ENCODE measurements at places on chromosomes 11 and 22.

DNA sequence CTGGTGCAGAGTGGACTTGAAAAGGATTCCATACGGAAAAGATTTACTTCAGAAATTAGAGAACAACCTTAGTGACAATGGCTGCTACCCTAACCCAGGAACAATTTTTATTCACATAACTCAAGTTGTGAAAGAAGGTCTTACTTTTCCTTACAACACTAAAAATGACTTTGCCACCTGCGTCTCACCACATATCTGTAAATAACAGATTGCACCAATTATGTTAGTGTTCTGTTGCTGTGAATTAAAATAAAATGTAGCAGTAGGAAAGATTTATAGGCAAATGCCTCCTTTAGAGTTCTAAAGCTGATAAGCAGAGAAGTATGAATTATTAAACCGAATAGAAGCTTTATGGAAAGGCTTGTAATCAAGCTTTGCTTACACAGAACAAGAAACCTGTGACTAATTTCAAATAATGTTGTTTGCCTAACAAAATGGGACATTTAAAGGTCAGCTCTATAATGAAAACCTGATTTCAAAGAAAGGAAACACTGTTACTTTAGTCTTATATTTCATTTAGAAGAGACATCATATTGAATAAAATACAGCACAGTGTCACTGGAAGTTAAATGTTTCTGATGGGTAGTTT is 2237.8 kb downstream of the LRRC4C start:
- no peak for DNase-seq

DNA sequence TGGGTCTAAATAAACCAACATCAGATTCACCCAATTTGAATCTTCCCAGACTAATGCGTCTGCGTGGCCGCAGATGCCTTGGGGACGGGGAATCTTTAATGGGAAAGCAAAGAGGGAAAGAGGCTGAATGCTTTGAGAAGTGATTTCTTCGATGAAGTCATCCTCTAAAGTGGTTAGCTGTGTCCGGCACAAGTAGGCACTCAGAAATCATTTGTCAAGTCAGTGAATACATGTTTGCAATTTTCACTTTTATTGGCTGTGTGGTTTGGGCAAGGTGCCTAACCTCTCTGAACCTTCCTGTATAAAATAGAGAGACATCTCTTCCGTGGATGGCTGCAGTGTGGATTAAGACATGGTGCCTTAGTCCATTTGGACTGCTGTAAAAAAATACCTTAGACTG is 19.7 kb upstream of the IFT27 start:
- DNase-seq, result no peak

DNA sequence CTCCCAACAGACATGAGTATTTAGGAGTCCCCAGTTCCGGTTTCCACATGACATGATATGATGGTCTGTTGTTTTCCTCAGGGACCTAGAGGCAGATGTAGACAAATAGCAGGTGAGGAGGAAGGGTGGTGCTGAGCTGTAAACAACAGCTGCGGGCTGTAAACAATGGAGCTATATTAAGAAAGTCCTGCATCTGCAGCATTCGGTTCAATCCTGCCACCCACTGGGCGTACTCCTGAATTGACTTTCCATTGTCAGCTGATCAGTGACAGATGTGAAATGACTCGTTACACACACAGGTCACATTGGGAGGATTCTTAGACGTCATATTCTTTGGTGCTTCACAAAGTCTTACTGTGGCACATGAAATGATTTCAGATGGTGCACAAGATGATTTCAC is 26.8 kb upstream of the RAG1 start:
- DNase-seq, result no peak

DNA sequence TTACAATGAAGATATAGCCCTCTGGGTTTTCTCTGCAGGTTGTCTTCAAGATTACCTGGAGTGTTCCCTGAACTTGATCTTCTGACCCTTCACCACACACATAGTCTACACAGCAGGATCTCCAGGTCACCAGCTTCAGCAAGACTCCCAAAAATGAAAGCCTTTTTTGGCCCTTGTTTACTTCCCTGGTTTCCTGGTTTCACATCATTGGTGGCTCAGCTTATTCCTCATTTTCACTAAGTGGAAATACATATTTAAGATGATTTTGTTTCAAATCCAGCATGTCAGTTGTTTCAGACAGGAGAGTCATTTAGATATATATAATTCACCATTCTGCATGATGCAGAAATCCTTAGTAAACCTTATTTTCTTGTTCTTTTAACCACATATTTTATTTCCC is 41.6 kb upstream of the MPEG1 start:
- DNase-seq, result no peak

DNA sequence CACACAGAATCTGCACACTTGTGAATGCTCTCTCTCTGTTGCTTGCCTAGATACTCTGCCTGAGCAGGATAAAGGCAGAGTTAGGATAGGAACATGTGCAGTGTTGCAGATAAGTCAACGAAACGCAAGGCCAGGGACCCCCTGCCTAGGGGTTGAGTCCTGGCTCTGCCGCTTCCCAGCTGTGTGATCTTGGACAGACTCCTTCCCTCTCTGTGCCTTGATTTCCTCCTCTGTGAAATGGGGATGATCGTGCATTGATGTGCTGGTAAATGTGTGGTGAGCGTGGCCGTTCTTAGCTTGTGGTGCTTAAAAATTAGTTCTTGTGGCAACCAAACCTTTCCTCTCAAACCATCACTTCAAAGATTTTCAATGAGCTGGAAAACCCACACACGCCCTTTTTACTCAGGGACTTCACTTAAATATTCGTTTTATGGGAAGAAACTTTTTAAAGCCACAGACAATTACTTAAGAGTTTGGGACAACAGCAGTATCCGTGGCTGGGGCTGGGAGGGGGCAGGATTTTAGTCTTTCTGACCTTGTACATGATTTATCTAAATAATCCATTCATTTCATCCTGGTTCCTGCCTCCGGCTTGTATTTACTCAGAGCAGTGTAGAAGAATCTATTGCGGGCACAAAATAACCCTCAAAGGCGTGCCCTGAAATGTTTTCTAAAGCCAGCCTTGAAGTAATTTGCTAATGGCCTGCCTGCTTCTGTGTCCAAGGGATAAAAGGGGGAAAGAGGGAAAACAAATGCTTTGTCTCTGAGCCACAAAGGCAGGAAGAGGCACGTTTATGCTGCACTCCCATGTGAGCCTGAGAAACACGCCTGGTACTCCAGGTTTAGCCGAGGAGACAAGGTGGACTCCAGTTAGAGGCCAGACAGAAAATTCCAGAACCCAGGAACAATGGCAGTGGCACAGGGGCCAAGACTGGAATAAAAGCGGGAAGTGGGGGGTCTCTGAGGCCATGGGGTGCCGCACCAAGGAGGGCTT is 85.0 kb upstream of the CRYBB3 start:
- no peak for DNase-seq

- no peak for DNase-seq
Measured at GRCh38 chr22:20010307-20011122, 6.1 kb downstream of the ARVCF start.

GRCh38 chr11:117179048-117179999 is 781 bp downstream of the SIDT2 start:
- peak; percentile 75 for DNase-seq

DNA sequence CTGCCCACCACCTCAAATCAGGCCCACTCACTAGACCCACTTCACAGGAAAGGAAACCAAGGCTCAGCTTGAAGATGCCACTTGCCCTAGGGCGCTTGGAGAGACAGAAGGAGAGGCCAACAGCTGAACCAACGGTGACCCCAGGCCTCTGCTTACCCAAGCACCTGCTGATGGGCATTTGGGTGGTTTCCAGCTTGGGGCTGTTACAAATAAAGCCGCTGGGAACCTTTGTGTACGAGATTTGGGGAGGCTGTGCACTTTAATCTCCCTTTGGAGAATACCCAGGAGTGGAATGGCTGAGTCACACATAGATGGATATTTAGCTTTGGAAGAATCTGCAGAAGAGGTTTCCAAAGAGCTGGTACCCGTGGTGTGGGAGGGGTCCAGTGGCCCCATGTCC is 50.9 kb upstream of the LINC01488 start:
- no peak for DNase-seq

DNA sequence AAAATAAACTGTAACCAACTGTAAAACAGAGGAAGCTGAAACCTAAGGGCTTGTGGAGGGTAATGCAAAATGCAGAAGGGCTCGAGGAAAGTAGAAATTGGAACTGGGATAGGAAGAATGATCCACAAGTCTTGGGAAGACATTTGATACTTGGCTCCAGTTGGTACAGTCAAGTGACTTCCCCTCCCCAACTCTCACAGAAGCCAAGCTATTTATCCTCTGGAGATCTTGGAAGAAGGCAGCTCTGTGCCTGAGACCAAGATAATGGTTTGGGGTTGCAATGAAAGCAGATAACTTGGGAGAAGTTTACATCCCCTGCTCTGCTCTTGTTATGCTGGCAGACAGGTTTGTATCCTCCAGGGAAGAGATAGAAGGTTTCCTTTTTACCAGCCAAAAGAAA is 198.9 kb upstream of the ZC3H12C start:
- DNase-seq, result no peak

DNA sequence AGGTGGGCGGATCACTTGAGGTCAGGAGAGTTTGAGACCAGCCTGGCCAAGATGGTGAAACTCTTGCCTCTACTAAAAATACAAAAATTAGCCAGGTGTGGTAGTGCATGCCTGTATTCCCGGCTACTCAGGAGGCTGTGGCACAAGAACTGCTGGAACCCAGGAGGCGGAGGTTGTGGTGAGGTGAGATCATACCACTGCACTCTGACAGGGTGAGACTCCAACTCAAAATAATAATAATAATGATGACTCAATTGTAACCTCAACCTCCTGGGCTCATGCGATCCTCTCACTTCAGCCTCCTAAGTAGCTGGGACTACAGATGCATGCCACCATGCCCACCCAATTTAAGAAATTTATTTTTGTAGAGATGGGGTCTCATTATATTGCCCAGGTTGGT is 15.6 kb upstream of the CHRNA10 start:
- DNase-seq, result no peak

GRCh38 chr11:2732261-2732939 is 32.6 kb upstream of the KCNQ1OT1 start:
- DNase-seq, result no peak

DNA sequence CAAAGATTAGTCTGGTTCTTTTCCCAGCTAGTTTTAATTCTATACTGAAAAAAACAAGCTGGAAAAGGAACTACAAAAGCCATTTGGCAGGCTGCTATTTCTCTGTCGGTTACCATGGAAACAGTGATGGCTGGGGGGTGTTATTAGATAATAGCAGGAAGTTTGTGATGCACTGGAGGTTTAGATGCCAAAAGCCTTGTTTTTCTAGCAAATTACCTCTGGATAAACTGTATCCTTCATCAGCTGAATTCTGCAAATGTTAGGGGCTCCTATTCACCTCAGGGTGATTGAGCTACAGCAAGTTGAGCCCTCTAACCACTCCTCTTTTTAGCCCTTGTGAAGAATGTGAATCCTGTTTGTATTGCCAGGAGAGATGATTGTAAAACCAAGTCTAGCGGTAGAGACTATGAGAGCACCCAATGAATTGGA is 25.2 kb downstream of the ALKBH3 start:
- no peak for DNase-seq

DNA sequence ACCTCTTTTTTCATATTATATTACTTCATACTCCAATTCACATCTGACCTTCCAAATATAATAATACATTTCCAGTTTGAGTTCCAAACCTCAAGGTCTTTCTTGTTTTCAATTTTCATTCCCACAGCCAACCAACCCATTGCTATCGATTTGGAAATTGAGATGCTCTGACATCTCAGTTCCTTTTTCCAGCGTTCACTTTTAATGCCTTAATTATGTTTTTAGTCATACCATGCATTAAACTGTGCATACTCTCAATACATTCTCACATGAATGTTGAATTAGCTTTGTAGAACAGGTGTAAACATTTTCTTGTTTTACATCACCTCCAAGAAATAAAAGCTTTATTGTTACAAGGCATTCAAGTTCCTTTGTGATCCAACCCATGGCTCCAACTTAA is 294.2 kb upstream of the ANO3 start:
- DNase-seq, result no peak

- no peak for DNase-seq
Measured at GRCh38 chr22:49674479-49675050, 153.1 kb downstream of the BRD1 start.

GRCh38 chr22:26339755-26340154 is 89.3 kb upstream of the ASPHD2 start:
- no peak for DNase-seq

DNA sequence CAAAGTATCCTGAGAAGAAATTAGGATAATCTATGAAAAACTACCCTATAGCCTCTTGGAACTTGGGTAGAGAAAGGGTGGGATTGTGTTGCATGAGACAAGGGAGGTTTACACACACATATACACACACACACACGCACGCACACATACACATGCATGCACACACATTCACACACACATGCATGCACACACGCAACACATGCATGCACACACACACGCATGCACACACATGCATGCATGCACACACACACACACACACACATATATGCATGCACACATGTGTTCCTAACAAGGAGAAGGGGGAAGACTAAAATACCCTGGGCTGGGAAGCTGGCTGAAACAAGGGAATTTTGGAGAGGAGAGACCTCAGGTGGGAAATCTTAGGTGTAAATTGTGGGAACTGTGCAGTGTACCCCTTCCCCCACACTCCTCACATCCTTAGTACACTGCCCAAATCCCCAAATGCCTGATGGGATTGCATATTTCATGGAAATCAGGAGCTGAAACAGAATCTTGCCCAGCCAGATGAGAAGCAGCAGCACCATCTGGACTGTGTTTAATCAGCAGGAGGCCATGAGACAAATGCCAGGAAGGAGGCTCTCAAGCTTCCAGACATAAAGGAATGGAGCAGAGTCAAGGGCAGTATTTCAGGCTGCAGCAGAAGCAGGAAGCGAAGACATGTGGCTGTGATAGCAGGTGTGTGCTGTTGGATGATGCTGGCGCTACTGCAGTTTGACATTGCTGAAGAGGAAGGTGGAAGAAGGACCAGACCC is 14.6 kb upstream of the POLD3 start:
- no peak for DNase-seq

- DNase-seq, result no peak
Measured at GRCh38 chr11:75536786-75537641, 11.3 kb upstream of the GDPD5 start.

DNA sequence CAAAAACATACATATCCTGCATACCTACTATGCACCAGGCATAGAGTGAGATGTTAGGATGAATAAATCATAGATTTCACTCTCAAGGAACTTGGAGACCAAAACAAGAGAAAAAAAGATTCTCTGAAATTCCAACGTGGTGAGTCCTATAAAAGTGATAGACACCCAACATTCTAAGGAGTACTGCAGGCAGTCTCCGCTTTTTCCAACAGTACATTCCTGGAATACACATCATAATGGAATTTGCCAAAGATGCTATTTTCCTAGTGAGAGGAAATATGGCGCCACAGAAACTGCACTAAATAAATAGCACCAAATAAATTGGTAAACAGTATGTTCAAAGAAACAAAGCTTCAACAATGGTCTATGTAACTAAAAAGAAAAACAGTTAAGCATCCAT is 6.0 kb downstream of the TMEM123 start:
- no peak for DNase-seq

- DNase-seq, result no peak
Measured at GRCh38 chr22:41384128-41384527, 2.4 kb downstream of the TEF start.

GRCh38 chr11:122423273-122423672 is 232.2 kb upstream of the UBASH3B start:
- no peak for DNase-seq

GRCh38 chr11:1219834-1220815 is 2.7 kb upstream of the MUC5B start:
- no peak for DNase-seq

Data from activated naive CD8-positive, alpha-beta T cell treated with anti-CD3 and anti-CD28 coated beads, Interleukin-2, amount 10 ng/mL, durations not matched to agents 7 days and 5 days (primary cell).